ENCODE measurements at places on chromosomes 1 and 21.
A peak's percentile ranks its signal among the peaks of the same experiment; 100 is the strongest.

- no peak for DNase-seq
These were observed 7.0 kb downstream of the DDOST start for GRCh38 chr1:20654104-20654690.

DNA sequence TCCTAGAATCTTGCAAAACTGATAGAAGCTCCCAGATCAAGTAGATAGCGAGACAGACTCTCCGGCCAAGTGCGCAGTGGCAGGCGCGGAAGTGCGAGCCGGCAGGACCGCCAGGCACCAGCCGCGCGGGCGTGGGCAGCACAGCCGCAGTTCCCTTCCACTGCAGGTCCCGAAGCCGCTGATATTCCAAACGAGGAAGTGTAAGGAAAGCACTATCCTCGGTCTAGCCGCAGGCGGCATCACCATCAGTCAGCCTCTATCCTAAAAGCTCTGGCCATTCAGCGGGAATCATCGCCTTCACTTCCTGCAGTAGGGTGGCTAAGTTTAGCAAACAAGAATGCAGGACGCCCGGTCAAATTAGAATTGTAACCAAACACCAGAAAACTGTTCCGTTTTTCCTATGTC lies 710 bp downstream of the GLRX2 start:
- peak; percentile 16 for DNase-seq

DNA sequence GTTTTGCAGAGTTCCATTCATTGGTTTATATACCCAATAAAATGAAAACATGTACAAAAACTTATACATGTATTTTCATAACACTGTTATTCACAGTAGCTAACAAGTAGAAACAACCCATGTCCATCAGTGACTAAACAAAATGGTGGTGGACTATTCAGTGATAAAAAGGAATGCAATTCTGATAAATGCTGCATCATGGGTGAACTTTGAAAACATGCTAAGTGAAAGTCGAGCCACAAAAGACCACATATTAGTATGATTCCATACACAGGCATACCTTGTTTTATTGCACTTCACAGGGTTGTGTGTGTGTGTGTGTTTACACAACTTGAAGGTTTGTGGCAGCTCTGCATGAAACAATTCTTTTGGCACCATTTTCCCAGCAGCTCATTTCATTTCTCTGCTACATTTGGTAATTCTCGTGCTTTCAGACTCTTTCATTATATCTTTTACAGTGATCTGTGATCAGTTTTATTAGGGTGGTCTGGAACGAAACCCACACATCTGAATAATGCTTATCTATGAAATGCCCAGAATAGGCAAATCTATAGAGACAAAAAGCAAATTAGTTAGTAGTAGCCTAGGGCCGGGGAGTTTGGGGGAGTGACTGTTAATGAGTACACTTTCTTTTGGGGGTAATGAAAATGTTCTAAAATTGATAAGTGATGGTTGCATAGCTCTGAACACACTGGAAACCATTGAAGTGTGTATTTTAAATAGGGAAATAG lies 27.2 kb downstream of the RNF11 start:
- DNase-seq: no peak

GRCh38 chr21:33011462-33011861 lies 14.3 kb upstream of the OLIG2 start:
- DNase-seq: no peak

DNA sequence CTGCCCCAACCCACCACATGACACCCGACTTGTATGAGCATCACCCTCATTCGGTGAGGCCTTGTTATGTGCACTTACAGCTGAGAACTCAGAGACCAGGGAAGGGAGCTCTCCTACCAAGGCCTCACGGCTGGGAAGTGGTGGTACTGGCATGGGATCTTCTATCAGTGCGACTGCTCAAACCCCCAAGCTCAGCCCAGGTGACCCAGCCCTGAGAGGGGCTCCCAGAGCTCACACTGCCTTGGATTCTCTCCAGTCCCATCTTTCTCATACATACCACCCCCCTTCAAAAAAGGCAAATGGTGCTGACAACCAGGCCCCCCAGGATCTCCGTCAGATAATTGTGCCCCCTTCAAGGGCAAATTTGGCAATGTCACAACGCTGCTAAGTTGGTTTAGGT lies 777 bp upstream of the PLA2G2F start:
- DNase-seq: no peak

DNA sequence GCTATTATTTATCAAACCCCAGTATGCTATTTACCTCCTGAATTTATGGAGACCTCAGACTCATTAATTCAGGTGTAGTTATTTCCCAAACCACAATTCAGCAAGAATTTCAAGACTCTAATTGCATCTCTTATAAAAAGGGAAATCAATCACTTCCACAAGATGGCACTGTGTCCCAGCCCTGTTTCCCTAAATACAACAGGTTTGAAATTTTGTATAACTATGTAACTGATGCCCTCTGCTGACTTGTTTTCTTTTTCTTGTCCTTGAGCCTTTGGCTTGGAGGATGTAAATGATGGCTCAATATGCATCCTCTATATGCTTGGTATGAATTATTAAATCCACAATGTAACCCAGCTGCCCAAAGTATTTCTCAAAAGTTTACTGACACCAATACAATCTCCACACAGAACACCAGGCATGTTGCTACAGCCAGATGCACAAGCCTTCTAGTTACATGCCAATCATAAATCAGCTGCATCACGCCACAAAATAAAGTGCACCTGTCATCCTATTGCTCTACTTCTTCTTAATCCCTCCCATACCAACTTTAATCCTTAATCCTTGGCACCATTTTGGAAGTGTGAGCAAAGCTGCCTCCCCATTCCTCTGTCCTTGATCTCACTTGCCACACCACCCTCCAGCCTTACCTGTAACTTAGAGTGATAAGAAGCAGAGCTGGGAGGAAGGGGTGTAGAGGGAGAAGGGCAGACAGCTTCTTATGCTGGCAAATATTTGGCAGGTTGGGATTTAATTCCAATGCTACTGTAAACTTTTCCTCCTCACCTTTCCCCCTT lies 9.0 kb downstream of the C1orf105 start:
- DNase-seq: no peak

DNA sequence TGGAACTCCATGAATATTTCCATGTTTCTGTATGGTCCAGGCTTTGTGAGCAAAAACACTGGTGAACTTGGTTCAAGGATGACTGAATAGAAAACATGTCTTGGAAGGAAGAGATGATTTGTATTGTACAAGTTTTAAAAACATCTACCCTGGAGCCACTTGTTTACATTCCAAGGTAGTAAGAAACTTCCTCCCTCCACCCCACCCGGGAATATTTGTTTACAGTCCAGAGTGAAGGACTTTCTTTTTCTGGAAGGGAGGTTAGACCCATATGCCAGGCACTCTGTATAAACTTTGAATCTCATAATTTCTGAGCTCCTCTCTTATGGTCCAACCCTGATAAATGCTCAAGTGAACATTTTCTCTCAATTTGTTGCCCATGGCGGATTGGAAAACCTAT lies 323.3 kb upstream of the LYPLAL1 start:
- no peak for DNase-seq

- no peak for DNase-seq
These were observed 426.5 kb upstream of the BRINP3 start for GRCh38 chr1:190904091-190904695.

DNA sequence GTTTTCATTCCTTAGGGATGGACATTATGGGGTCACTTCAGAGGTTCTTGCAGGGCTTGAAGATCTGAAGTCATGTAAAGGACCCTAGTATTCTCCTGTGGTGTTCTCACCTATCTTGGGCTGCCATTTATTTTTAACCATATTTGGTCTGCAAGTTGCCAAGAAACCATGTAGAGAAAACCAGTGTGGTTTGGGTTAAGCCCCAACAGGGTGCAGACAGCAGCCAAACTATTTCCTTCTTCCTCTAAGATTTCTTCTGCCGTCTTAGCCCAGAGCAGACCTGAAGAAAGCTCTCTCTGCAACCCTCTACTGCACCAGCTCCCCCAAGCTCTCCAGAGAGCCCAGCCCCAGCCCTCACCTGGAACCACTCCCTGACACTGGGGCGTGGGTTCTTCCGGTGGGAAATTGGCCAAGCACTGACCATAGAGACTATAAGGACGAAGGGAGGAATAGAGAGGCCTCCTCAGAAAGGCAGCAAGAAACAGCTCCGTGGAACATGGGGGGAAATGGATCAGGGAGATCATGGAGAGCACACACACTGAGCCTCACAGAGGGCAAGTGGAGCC lies 136.6 kb downstream of the SYF2 start:
- no peak for DNase-seq

- DNase-seq: no peak
These were observed 7.0 kb downstream of the SH2D5 start for GRCh38 chr1:20725189-20726117.

DNA sequence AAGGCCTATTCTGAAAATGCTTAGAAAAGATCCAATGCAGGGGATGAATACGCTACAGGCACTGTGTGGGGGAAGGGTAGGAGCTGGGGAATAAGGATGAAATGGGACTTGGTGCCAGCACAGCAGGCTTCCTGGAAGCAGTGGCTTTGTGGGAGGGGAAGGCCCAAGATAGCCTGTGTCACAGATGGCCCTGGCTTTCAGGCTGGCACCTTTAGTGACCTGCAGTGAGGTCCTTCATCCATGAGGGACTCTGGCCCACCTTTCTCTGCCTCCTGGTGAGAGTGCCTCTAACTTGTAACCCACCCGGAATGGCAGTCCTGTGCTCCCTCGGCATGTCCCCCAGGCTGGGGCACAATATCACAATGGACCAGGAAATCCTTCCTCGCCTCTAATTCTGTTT lies 919 bp downstream of the CHI3L1 start:
- no peak for DNase-seq

GRCh38 chr21:36985751-36986594 lies 19.5 kb upstream of the HLCS start:
- DNase-seq: no peak

- no peak for DNase-seq
These were observed 181.0 kb upstream of the KLHDC7A start for GRCh38 chr1:18299441-18300338.

DNA sequence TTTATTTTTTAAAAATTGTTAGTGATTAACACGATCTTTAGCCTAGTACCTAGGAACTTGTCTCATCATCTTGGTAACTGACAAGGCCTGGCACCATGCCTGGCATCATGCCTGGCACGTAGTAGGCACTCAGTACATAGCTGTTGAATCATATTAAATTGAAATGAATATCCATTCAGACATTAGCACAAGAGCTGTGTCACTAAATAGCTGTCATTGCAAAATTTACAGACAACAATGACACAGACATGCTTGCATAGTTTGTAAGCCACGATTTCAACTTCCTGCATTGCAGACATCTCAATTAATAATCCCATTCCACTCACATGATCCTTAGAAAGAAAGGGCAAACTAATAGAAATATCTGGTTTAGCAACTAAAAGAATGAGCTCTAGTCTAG lies 15.4 kb upstream of the PHACTR4 start:
- DNase-seq: no peak

DNA sequence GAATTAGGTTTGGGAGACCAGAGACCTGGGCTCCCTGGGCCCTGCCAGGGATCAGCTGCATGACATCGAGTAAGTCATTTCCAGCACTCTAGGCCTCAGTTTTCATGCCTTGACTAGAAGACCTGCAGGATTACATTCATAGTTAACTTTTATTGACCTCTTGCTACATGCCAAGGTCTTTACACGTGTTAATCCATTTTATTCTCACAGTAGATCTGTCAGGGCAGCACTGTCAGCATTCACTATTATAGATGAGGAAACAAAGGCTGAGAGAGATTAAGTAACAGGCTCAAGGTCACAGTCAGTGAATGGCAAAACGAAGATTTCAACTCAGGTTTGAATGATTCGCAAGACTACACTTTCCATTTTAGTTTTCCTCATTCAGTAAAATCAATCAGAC lies 37.0 kb downstream of the PGM1 start:
- DNase-seq: no peak

DNA sequence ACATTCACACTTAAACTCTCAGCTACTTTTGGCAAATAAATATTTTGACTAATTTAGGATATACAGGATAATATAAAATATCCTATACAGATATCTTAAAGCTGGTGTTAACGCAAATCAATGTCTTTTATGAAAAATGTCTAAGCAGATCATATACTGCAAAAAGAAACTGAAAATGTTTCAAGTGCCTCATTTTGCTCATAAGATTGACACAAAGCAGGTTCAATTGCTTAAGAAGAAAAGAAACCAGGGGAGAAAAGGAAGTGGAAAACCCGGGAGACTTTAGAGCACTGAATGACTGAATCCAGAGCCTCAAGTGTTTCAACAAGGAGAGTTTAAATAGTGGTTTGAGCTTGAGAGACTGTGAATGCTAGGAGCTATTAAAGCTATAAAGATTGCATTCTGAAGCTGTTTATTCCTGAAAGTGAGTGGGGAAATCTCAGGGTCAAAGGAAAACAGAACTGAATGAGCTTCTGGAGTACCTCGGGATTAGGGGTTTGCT lies 1943.0 kb downstream of the MRPL39 start:
- DNase-seq: no peak

- DNase-seq: no peak
These were observed 5.6 kb upstream of the TNFSF18 start for GRCh38 chr1:173056365-173056764.

- DNase-seq: no peak
These were observed 35.9 kb upstream of the TMEM52 start for GRCh38 chr1:1954831-1955441.

Measured in stimulated activated CD4-positive, alpha-beta T cell treated with anti-CD3 and anti-CD28 coated beads, Interleukin-12 subunit alpha, Interleukin-12 subunit beta, amount 100 ng/mL, for 4 hours (primary cell).